ENCODE measurements at places on chromosomes 6 and 20.

- DNase-seq, result no peak
Measured at GRCh38 chr6:111632468-111633247, 27.0 kb upstream of the TRAF3IP2 start.

- DNase-seq, result no peak
Measured at GRCh38 chr6:101290346-101290745, 103.2 kb upstream of the GRIK2 start.

GRCh38 chr20:41017448-41018042 is 11.1 kb upstream of the TOP1 start:
- no peak for DNase-seq

DNA sequence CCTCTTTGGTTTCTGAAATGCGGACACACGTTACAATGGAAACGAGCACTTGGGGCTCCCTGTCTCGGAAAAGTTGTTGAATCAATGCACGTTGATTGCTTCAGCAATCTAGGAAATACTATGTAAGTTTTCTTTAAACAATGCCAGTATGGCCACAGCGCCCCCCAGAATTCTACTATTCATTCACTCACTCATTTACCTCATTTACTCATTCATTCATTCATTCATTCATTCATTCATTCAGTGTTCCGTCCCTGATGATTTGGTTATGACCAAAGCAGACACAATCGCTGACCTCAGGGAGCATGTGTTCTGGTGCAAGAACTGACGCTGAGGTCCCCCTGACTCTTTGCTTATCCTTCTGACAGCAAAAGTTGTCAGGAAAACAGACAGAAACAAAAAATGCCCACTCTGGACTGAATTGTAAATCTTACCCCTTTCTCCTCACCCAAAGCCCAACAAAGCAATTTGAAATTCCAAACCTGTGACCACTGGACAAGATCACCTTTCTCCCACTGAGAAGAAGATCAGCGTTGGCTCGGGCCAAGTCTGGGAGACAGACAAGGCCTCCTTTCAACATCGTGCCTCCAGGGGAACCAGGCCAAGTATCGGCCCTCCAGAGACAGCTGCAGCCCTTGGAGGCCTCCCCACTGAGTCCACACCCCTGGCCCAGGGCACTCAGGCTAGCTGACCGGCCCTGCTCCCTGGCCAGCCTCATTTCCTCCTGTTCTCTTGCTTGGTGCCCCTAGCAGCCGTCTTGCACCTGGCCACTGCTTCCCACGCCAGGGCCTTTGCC is 15.0 kb upstream of the PMEPA1 start:
- DNase-seq, result no peak

All from GM19239 (cell line).